ENCODE measurements at places on chromosomes 12 and 14.

GRCh38 chr14:28831126-28831525 is 64.5 kb downstream of the FOXG1 start:
- no peak for DNase-seq

GRCh38 chr14:93734086-93734822 is 54.0 kb downstream of the PRIMA1 start:
- no peak for DNase-seq

DNA sequence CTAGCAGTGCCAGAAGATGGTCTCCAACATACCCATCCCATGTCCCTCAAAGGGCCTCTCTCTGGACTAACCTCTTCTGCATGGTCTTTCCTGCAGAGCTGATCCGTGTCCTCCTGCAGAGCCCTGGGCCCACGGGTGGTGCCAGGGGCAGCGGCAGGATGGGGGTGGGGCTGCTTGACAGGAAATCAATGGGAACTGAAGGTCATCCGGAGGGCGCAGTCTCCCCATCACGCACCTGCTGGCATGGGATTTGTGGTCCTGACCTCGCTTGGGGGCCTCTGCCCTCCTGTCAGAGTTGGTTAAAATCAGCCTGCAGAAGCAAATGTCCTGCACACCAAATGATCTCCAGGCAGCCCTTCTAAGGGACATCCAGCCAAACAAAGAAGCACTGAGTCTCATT is 110.2 kb downstream of the DPF3 start:
- DNase-seq: no peak

DNA sequence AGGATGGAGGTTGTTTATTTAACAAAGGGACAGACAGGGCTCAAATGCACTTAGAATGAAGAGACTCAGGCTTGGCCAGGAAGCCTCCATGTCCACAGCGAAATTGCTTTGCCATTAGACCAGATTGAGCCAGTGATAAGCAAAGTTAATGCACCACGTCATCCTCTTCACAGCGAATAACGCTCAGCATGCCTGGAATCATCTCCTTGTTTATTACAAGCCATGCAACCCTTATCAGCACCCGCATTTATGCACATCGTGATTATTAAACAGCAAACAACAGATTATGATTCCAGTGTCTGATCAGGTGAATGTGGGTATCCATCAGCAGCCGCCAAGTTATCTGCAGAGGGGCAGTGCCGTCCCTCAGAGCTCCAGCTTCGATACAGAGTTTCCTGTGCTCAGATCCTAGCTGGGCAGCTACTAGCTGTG is 175.0 kb upstream of the TMEM132C start:
- no peak for DNase-seq

DNA sequence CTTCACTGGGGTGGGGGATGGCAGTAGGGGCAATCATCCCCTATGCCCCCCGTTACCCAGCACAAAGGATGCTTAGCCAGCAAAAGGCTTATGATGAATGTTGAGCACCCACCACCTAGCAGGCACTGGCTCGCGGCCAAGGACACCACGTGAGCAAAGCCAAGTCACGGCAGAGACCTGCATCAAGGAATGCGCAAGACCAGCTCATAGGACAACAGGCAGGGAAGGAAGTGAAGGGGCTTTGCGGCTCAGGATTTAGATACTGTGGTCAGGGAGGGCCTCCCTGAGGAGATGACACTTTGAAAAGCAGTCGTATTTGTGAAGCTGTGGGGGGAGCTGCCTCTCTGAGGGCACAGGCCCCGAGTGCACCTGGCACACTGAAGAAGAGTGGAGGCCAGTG is 32.8 kb downstream of the SH2B3 start:
- no peak for DNase-seq

DNA sequence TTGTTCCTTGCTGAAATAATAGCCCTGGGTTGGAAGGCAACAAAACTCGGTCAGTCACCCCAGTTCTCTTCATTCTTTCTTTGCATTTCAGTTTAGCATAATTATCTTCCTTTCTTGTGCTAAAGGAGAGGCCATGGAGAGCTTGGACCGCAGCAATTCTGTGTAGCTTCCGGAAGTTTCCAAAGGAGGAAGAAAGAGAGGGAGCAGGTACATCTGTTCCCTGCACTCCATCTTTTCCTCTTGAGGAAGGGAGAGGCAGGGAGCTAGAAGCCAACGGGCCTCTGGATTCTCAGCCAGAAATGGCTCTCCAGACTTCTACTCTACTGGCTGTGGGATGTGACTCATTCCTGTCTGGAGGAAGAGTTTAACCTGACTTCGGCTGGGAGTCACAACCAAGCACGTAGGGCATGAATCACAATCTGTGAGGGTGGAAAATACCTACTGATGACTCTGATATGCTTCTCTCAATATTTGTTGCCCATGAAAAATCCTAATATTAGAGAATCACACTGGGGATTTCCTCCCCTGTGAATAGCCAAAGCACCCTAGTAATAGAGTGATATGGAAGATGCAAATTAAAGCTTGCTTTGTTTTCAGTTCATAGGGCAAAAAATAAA is 17.0 kb downstream of the ANO6 start:
- DNase-seq: no peak

DNA sequence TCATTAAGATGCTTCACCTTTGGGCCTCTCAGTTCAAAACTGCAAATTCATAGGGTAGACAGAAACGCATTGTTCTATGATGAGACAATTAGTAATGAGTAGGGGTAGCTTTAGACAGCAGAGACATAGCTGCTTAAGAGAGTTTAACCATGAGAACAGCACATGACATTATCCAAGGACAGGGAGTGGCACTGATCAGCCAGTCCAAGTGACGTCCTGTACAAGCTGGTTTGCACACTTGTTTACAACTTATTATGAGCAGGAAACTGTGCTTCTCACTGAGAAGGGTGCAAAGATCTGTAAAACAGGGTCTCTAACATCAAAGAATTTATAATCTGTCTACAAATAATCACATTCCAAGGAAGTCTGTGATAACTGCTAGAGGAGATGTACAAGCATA is 11.2 kb upstream of the SRSF5 start:
- no peak for DNase-seq

- DNase-seq: no peak
These were observed 203.2 kb upstream of the SSTR1 start for GRCh38 chr14:38004610-38004879.

DNA sequence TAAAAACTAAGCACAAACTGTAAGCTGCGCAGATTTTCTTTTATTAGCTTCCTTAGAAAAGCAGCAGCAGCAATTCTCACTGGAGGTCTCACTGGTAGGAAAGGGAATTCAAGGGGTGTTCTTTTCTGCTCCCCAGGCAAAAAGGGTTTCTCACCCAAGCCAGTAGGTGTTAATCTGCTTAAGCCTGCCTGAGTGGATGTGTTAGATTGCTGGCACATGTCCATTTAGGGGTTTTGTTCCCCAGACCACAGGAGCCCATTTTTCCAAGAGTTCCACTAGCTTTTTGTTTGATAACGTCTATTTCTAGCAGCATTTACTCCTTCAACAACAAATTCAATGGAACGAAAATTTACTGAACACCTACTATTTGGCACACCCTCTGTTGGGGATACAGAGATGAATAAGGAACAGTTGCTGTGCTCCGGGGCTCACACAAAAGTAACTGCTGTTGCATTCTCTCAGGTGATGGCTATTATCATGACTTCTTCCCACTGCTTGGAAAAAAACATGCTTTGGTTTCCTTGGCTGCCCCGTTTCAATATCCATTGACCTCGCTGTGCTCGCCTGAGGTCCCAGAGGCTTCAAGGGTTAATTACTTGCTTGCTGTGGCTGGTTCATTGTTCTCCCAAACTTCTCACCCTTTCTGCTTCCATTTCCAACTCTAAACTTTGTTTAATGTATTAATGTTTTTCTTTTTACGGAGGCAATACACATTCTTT is 31.1 kb upstream of the RIC8B start:
- no peak for DNase-seq

DNA sequence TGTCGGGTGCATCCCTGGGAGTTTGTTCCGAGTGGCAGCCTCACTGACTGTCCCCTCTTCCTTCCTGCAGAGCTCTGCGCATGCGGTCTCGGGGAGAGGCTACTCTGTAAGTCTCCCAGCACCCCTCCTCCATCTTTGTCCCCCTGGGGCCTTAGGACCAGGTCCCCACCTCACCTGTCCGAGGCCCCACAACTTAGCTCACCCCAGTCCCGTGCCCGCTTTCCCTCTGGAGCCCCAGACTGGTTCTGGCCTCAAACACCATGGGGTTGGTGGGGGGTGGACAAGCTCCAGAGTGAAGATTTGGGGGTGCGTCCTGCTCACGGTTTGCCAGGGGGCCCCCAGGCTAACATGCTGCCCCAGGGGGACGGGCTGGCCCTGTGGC is 37.9 kb downstream of the FBRSL1 start:
- no peak for DNase-seq

- DNase-seq: no peak
These were observed 8.1 kb upstream of the IRF2BPL start for GRCh38 chr14:77036484-77037214.

GRCh38 chr12:54042970-54043853 is 10.4 kb downstream of the HOXC5 start:
- DNase-seq: no peak

DNA sequence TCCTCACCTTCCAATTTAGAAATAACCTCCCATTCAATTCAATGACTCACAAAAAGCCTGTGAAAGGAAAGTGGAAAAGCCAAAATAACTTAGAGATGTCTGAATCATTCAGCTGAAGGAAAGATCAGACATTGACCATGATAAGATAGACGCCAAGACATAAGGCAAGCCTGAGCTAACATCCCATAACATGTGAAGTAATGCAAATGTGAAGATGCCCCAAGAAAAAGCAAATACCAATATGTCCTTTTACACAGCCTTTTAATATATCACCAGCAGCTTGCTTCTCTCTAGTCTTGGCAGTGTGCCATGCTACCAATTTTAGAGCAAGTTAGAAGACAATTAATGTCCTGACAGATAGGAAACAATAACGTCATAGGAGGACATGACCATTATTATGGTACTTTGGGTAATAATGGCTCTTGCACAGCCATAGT is 2.4 kb upstream of the NUMB start:
- no peak for DNase-seq

- no peak for DNase-seq
These were observed 21.3 kb downstream of the YAF2 start for GRCh38 chr12:42216737-42217136.

DNA sequence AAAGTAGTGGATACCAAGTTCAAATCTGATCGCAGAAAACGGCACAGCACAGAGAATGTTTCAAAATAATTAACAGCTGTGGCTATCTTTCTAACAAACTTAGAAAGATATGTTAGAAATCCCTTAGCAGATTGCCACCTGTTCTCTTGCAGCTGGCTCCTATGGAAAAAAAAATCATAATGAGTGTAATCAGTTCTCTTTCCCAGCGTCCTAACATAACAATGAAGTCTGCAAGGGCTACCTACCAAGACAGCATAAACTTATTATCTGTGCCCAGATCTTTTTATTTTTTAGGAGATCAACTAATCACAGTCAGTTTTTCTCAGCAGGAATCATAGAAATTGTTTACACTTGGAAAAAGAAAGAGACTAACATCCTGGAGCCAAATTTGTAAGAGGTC is 358.6 kb upstream of the FOXG1 start:
- DNase-seq: no peak

- DNase-seq: no peak
These were observed 68.9 kb downstream of the NCOR2 start for GRCh38 chr12:124498275-124499189.

DNA sequence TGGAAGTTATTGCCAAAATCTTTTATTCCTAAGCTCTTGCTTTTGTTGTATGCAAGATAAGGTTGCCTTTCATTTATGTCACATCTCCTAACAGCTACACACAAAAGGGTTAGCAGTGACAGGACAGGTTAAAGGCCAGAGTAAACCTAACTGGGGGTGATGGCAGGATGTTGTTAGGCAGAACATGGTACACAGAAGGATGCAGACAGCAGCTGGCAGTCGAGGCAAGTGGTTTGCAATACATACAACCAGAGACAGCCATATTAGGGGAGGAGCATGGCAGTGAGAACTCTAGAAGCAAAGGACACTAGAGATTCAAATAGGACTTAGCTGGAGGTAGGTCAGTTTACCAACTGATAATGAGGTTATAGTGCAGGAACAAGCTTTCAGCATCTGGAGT is 2.7 kb upstream of the ABCD2 start:
- DNase-seq: no peak

GRCh38 chr14:39240769-39241168 is 7.1 kb downstream of the MIA2 start:
- DNase-seq: no peak

- DNase-seq: no peak
These were observed 126.9 kb downstream of the PAPOLA start for GRCh38 chr14:96629082-96629481.

- DNase-seq: no peak
These were observed 268.8 kb downstream of the ADGRD1 start for GRCh38 chr12:131222329-131223139.

All from NCI-H2029 treated with DMSO at 0.1 percent for 48 hours (cell line).